Bone marrow (tissue), 2 donors: ENCODE measurements at places on chromosomes 2 and 18.

DNA sequence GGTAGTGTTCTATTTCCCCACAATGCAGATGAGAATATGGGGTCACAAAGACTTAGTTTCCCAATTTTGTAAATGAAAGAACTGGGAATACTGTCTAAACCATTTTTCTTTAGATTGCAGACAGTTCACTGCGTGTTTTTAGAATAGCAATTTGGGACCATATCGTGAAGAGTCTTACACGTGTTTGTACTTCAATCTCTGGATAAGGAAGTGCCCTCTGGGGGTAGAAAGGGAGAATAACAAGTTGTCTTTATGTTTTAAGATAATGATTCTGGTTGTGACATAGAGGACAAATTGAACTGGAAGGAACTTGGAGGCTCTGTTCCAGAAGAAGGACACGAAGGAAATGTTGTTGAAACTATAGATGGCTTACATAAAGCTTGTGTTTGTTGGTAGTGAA is 457.7 kb downstream of the CBLN2 start:
- DNase-seq: no peak

GRCh38 chr18:45014047-45014501 is 333.4 kb downstream of the SETBP1 start:
- DNase-seq: no peak

GRCh38 chr2:42261518-42262195 is 92.5 kb downstream of the EML4 start:
- no peak for DNase-seq

- no peak for DNase-seq
These were observed 585.4 kb upstream of the ID2 start for GRCh38 chr2:8096484-8096883.

DNA sequence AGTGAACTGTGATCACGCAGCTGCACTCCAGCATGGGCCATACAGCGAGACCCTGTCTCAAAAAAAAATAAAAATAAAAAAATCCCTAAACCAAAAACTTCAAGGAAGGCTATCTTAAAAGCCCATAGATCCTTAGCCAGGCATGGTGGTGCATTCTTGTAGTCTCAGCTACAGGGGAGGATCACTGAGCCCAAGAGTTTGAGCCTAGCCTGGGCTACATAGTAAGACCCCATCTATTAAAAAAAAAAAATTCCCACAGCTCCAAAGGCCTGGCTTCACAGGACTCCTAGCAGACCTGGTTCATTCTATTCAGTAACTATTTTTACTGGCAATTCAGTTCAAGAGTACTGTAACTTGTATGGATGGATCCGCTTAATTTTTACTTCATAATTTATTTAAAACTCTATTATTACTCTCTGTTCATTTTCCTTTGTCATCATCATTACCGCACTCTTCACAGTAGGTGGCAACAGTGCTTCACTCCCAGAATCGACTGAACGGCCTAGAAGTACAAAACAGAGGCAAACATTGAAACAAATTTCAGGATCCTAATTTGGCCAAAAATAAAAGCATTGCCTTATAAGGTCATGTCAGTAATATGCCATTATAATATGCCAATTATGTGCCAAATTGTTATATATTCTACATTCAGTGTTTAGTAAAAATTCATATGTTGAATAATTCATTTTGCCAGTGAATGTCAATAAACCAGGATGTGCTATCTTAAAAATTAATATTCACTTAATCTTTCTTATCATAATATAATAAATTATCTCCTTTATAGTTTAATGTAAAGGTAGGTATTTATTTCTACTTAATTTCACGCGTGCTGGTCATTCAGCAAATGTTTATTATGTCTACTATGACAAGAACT is 14.3 kb upstream of the STAM2 start:
- DNase-seq: no peak

GRCh38 chr2:234451242-234451641 is 45.6 kb downstream of the ARL4C start:
- DNase-seq: no peak

GRCh38 chr18:23532848-23533247 is 29.5 kb downstream of the RMC1 start:
- DNase-seq: no peak

DNA sequence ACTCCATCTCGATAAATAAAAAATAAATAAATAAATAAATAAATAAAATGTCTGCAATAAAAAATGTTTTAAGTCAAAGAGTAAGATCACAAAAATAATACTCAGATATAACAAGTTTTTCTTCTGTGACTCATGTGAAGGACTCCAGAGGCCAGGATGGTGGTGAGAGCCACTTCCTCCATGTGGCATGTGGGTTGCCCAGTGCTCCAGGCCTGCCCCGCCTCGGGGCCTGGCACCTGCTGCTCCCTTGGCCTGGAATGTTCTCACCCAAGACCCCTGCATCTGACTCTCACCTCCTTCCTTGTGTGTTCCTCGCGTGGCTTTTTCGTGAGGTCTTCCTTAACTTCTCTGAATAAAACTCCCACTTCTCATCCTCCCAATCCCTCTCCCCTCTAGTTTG is 77.4 kb upstream of the LDLRAD4 start:
- no peak for DNase-seq

GRCh38 chr2:65498396-65498795 is 66.0 kb upstream of the SPRED2 start:
- no peak for DNase-seq

GRCh38 chr2:1563943-1564891 is 151.0 kb downstream of the TPO start:
- DNase-seq: no peak

- no peak for DNase-seq
These were observed 44.0 kb downstream of the SUMO1 start for GRCh38 chr2:202194418-202194817.

DNA sequence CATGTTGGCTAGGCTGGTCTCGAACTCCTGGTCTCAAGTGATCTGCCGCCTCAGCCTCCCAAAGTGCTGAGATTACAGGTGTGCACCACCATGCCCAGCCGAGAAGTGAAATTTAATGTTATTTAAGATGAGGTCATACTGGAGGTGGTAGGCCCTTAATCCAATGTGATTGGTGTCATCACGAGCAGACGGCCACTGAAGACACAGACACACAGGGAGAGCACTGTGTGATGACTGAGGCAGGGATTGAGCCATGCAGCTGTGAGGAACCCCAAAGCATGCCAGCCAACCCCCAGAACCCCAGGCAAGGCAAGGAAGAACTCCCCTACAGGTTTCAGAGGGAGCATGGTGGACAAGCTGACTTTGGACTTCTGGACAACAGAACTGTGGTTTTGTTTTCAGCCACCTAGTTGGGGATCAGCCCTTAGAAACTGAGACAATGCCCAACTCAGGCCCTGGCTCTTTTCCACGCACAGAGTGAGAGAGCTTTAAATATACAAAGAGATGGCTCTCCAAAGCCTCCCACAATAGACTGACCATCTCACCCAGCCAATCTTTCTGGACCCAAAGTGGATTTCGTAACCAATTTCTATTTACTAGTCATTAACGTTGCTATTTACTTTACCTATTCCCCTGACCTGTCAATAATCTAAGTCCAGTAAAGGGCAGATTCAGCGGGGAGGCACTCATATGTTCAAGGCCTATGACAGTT is 34.2 kb downstream of the TBC1D8 start:
- DNase-seq: no peak

DNA sequence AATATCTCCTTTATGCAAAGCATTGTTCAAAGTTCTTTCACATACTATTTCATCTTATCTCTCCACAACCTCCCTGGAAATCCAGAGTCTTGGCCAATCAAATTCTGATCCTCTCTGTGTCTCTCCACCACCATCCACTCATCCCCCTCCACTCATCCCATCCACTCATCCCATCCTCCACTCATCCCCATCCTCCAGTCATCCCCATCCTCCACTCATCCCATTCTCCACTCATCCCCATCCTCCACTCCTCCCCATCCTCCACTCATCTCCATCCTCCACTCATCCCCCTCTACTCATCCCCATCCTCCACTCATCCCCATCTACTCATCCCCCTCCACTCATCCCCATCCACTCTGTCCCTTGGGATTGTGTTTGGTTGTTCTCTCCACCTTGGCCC is 101.1 kb downstream of the BCL2 start:
- no peak for DNase-seq

GRCh38 chr2:25315316-25315680 is 26.4 kb downstream of the DNMT3A start:
- no peak for DNase-seq

- DNase-seq: no peak
These were observed 56.1 kb upstream of the SLC35G4 start for GRCh38 chr18:11553098-11553940.

DNA sequence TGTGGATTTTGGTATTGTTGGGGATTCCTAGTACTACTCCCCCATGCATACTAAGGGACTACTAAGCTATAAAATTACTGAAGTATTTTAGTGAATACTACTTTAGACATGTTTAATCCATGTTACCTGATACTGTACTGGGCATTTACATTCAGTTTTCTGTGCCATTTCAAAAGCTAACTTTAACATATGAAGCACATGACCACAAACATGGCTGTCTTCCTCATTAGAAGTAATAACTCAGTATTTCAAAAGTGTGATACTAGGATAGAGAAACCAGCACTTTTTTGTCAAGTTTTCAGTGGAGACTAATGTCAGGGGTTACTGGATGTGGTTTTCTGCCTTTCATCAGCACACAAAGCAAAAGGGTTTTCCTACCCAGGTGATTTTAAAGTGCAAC is 27.9 kb downstream of the WDR33 start:
- no peak for DNase-seq

DNA sequence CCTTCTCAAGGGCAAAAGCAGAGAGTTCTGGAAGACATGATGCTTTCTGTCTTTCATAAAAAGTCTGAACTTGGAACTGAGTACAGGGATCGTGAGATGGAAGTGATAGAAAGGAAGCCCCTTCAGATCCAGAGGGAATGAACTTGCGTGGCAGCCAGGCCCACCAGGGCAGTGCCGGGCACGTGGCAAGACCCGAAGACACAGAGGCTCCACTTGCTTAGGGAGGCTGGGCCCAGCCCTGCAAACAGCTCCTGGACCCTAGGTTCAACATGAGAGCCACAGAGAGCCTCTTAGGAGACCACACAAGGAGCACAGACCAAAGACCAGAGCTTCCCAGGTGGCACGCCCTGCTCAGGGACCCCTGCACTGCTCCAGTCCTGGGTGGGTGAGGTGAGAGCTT is 155.4 kb upstream of the SMIM21 start:
- DNase-seq: no peak

GRCh38 chr2:81767187-81767912 is 1462.8 kb upstream of the LRRTM1 start:
- DNase-seq: no peak

- DNase-seq: no peak
These were observed 40.8 kb upstream of the MAPRE2 start for GRCh38 chr18:35000457-35000856.

DNA sequence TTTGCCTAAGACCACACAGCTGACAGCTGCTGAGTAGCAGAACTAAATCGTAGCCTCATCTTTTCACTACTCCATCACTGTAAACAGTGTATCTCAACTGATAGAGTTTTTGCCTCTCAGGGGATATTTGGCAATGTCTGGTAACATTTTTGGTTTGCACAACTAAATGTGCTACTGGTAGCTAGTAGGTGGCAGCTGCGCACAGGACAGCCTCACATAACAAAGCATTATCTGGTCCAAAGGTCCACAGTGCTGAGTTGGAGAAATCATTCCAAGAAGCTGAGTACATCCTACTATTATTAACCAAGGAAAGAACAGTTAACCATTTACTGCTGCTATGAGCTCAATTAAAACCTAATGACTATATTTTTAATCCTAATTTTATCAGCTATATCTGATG is 6.1 kb upstream of the CCDC102B start:
- no peak for DNase-seq

- DNase-seq: no peak
These were observed 52.5 kb upstream of the LGALSL start for GRCh38 chr2:64401529-64401880.

- no peak for DNase-seq
These were observed 22.6 kb downstream of the DHRS9 start for GRCh38 chr2:169091761-169092519.

DNA sequence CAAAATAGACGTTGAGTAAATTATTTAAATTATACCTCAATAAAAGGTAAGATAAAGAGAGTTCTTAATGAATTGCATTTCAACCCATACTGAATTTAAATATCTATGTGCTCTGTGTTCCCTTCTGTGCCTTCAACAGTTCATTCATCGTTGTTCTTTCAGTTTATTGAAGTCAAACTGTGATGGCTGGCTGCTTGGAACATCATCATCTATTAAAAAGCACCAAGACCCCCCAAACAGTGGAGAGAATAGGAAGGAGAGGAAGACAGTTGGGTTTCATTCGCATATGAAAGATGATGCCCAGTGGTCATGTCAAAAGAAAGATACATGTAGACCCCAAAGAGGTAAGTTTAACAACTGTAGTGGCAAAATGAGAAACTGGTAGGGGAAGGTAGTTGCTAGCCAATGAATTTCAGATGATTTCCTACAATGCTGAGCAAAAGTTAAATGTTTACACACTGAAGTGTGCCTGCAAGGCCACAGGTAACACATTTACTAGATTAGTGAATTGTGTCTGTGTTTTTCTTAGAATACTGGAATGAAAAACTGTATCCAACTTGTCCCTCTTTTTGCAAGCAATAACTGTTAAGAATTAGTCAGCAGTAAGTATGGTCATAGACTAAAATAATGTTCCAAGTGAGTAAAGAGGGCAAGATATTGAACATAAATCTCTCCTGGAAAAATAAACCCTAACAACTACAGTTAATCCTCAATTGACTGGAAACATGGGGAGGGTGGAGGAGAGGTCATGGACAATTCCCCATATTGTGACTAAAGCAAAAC is 331.3 kb downstream of the KIAA1328 start:
- DNase-seq: no peak

DNA sequence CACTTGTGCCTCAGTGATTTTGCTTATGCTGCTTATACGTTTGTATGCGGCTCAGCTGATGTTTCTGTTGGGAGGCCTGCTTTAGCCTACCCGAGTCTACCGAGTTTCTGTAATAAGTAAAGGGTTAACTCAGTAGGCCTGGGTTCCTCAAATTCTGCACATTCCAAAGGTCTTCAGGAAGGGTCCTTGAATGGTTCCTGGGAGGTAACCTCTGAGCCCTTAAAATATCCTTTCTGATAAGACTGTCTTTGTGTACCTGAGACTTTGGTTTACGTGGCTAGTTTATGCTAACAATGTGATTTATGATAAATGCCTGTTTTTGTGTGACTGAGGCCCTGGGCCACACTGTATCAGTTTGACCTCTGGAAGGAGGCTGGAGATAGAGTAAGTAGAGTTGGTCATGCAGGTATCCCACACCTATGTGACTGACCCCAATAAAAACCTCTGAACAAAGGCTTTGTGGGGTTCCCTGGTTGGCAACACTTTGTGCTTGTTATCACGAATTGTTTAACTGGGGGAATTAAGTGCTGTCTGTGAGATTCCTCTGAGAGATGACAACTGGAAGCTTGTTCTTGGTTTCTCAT is 18.9 kb upstream of the PNPT1 start:
- no peak for DNase-seq

DNA sequence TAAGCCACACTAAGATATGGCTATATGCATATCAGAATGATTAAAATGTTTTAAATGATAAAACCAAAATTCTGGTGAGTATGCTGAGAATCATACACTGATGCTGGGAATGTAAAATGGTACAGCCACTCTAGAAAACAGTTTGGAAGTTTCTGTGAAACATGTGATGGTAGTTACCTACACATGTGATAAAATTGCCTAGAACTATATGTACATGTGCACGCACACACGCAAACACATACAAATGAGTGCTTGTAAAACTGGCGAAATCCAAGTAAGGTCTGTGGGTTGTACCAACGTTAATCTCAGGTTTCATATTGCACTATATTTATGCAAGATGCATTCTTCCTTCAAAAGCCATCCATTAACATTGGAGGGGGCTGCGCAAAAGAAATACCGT is 195.0 kb upstream of the RAB6C start:
- no peak for DNase-seq

- DNase-seq: no peak
These were observed 2165.0 kb upstream of the CELF4 start for GRCh38 chr18:39730606-39731005.
